CD4-positive, alpha-beta T cell treated with Interleukin-15 for 1 hour (primary cell): ENCODE measurements at places on chromosomes 1 and 21.
A peak's percentile ranks its signal among the peaks of the same experiment; 100 is the strongest.

GRCh38 chr1:110375490-110375889, 15.3 kb downstream of the SLC16A4 start:
- no peak for DNase-seq

DNA sequence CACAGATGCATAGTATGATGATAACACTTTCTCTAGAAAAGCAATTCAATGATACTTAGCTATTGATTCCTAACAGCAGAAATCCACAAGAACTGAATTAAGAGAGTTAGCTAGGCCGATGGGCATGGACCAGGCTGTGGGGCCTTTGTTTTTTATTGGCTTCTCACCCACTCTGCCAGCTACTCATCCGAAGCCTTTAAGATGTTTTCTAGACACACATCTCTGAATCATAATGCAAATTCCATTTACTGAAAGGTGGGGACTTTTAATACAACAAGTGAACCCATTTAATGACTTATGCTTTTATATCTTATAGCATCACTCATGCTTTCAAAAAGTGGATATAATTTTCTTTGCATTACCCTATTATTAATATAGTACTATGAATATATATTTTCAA, 170.2 kb downstream of the RUNX1 start:
- DNase-seq: no peak

GRCh38 chr1:39788758-39789570, at the start of gene BMP8B:
Gene BMP8B, minus strand, starts transcription at chr1:39788865. Its CDS starts 380 bp downstream, at chr1:39788485.
- peak; percentile 60 for DNase-seq

DNA sequence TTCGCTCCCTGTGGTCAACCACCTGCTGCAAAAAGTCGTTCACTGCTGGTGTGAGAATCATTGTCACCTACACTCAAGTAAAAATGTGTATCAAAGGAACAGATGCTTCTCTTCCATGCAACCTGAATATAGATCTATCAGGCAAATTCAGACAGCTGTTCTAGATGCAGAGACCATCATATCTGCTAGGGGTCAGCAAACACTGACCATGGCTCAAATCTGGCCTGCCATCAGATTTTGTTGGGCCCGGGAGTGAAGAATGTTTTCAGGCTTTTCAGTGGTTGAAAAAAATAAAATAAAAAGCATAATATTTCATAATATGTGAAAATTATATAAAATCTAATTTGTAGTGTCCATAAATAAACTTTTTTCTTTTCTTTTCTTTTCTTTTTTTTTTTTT, 199.6 kb downstream of the RGS7 start:
- no peak for DNase-seq

- no peak for DNase-seq
These were observed 100.3 kb upstream of the DMRTA2 start for GRCh38 chr1:50523548-50523947.

- no peak for DNase-seq
These were observed 23.7 kb downstream of the CD1D start for GRCh38 chr1:158204458-158204827.

DNA sequence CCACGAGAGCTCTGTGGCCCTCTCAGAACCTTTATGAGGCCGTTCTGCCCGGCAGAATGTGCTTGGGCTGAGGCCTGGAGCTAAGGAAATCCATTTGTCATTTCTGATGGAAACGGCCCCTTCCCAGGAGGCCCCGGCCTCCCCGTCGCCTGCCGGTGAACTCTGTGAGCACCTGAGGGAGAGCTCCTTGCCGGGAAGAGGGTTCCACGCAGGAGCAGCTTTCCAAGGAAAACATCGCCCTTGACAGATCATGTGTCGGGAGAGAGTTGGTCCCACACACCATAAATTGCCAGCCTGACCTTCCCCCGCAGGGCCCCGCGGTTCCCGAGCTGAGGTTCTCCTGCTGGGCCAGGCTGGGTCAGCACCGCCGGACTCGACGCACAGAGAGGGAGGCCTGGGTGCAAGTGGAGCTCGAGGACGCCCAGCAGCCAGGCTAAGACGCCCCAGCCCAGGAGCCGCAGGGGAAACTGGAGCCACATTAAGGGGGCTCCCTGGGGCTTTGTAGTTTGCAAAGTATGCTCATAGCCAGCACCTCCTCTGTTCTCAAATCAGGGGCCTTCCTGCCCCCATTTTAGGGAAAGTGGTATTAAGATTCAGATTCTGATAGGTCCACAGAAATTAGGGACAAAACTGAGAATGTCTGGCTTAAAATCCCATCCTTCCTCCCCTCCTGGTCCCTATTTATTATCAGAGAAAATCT, 239.5 kb downstream of the FOXD2 start:
- DNase-seq: no peak

DNA sequence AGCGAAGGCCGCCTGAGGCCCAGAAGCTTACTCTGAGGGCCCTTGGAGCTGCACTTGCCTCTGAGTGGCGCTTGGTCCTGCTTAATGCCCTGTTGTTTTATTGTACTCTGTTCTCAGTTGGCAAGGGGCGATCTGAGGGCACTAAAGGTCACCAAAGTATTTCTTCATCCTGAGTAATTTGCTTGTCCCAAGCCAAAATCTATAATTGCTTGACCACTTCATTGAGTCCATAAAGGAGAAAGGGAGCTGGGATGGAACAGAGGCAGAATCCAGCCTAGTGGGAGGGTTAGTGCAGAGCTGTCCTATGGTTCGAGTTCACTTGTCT, 376 bp upstream of the NUAK2 start:
- DNase-seq: no peak

GRCh38 chr21:44523567-44524413, 16.2 kb downstream of the KRTAP10-1 start:
- peak; percentile 9 for DNase-seq

DNA sequence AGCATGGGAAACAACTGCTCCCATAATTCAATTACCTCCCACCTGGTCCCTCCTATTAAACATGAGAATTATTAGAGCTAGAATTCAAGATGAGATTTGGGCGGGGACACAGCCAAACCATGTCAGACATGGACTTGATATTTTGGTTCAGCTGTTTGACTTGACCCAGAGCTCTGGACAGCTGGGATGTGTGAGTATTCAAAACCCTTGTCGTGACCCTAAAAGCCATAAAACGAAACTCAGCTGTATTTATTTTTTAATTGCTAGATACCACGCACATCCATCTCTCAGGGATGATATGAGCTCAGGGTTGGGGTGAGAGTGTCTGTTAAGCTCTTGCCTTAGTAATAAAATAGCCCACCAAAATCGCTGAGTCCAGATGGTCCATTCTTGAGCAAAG, 45.4 kb downstream of the RCSD1 start:
- no peak for DNase-seq

- no peak for DNase-seq
These were observed 675.1 kb upstream of the ADGRL2 start for GRCh38 chr1:81125672-81126071.

DNA sequence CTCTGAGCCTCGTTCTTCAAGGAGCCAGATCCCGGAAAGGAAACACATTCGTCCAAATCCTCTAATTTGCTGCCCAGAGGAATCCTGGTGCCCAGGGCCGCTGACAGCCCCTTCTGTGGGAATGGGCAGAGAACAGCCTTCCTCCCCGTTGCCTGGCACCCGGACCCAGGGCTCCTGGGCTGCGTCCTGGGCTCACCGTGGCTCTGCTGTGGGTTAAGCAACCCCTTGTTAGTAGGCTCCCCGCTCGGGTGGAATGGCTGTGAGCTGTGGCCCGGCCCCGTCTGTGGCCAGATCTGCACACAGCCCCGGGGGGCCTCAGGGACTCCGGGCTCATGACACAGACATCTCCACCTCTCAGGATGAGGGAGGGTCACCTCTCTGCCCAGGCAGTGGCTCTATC, 122.9 kb upstream of the ARHGEF16 start:
- no peak for DNase-seq

- no peak for DNase-seq
These were observed 19.0 kb downstream of the ARHGEF10L start for GRCh38 chr1:17558541-17558940.

GRCh38 chr1:158951956-158952355, 20.6 kb downstream of the PYHIN1 start:
- DNase-seq: no peak

GRCh38 chr1:56200442-56200841, 378.9 kb downstream of the PLPP3 start:
- no peak for DNase-seq

DNA sequence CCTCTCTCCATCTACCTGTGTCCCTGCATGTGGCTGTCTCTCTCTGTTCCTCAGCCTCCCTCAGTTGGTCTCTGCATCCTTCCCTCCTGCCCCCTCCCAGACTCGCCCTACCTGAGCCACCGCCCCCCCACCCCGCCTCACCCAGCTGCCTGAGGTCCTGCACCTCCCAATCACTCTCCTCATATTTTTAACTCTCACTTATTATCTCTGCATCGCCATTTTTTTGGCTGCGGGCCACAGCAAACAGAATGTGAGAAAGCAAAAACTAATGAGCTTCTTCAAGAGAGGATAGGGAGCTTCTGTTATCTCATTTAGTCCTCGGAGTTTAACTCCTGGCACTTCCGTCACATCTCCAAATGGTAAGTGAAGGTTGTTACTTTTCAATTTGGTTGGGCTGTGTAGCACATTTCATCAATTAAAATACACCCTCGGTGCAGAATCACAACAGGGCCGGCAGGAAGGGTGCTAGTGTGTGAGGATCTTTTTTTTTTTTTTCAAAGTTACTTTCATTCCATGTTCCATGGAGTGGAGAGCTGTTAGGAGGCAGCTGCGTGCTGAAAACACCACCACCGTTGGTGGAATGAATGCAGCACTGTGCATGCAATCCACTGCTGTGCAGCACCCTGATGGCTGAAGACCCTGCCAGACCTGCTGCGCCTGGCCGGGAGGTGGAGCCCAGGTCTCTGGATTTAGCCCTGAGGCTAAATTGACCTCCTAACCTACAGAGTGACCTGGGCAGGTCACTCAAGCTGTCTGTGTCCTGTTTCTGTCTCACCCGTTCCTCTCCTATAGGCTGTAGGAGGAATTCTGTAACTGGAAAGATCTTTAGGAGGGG, 157.2 kb upstream of the NFIA start:
- no peak for DNase-seq

- no peak for DNase-seq
These were observed 72.3 kb downstream of the SIPA1L2 start for GRCh38 chr1:232557502-232558191.

DNA sequence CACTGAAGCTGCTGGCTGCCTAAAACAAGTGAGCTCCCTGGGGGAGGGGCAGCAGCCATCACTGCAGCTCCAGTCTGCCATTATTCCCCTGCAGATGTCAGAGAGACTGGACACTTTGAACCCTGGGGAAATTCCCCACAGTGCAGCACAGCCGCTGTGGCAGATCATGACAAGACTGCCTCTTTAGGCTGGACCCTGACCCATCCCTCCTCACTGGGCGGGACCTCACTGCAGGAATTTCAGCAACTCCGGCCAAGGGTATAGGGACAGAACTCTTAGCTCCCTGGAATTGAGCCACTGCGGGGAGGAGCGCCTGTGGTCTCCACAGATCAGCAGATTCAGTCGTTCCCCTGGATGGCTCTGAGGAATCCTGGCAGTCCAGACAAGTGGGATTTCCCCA, 964.6 kb downstream of the BRINP3 start:
- DNase-seq: no peak

DNA sequence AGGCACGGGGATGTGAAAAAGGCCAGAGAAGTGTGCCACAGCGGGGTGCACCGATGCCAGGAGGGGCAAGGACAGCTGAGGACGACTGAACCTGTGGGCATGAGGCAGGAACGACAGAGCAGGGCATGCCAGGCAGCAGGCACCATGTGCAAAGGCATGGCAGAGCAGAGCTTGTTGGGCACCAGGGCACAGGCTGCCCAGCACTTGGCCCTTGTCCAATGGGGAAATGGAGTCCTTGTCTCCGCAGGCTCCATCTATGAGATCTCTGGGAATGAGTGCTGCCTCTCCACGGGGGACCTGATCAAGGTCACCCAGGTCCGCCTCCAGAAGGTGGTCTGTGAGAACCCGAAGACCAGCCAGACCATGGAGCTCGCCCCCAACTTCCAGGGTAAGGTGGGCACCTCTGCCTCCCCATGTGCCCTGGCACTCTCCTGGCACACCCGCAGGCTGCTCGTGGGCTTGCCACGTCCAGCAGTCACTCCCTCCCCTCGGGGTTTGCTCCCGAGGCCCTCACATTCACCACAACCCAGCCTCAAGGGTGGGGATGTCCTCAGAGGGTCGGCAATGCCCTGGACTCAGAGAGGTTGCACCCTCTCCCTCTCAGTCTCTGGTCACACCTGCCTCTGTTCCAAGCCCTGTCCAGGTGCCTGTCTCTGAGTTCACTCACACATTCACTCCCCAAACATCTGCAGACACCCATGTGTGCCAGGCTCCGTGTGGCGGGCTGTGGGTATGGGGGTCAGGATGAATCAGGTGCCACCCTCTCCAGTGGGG, 4.2 kb downstream of the THEMIS2 start:
- DNase-seq: no peak

DNA sequence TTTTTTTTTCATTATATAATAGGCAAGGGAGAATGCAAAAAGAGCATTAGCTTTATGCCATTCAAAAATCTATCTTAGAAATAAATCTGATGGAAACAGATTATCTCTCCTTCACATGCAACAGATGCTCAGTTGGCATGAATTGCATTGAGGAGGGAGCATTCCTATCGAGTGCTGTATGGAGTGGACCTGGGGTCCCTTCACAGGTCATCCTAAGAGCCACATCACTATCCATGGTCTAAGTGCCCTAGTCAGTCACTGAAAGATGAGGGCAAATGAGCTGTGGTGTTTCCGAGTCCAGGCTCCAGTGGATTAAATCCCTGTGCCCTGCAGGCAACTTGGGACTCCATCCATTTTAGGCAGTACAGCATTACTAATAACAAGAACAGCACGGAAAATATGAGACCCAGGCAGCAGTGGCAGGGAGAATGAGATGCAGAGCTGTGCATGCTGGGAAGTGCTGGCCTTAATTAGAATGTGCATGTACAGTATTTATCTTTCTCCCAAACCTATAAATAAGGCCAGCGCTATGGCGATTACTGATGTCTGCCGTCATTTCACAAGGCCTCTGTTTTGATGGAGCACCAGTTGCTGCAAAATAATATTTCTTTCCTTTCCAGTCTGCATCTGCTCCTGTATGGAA, 512.3 kb upstream of the PLXNA2 start:
- no peak for DNase-seq

DNA sequence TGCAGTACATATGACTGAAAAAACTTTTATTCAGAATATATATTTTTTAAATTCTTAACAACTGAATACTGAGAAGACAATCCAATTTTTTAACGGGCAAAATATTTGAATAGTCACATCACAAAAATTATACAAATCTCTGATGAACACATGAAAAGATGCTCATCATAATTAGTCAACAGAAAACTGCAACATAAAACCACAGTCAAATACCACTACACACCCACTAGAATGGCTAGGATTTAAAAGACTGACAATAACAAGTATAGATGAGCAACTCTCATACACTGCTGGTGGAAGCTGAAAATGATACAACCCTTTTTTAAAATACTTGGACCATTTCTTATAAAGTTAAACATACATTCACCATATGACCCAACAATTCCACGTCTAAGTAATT, 87.7 kb upstream of the TNFSF4 start:
- DNase-seq: no peak

- DNase-seq: no peak
These were observed 2.0 kb downstream of the HES3 start for GRCh38 chr1:6245869-6246496.

- no peak for DNase-seq
These were observed 16.3 kb upstream of the ATP5PO start for GRCh38 chr21:33931799-33932390.
